ENCODE measurements at places on chromosomes 3 and 15.
A peak's percentile ranks its signal among the peaks of the same experiment; 100 is the strongest.

- DNase-seq = no peak
These were observed 161.7 kb downstream of the POLR2M start for GRCh38 chr15:57867970-57868798.

- DNase-seq = no peak
These were observed 3.9 kb downstream of the RIOX2 start for GRCh38 chr3:97968376-97968775.

DNA sequence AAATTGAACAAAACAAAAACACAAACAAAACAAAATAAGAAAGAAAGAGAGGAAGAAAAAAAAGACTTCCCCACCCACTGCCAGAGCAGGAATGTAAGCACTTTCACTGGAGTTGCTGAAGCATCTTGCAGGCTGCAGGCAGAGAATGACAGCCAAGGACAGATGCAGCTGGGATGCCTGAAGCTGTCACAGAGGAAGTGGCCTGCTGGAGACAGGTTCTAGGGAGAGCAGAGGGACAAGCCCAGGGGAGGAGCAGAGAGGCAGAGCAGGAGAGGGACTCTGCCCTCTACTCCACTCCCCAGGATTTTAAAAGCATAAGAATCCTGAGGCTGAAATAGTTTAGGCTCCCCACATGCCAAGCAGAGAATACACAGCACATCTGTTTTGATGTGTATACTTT, 326.2 kb downstream of the TUSC7 start:
- no peak for DNase-seq

DNA sequence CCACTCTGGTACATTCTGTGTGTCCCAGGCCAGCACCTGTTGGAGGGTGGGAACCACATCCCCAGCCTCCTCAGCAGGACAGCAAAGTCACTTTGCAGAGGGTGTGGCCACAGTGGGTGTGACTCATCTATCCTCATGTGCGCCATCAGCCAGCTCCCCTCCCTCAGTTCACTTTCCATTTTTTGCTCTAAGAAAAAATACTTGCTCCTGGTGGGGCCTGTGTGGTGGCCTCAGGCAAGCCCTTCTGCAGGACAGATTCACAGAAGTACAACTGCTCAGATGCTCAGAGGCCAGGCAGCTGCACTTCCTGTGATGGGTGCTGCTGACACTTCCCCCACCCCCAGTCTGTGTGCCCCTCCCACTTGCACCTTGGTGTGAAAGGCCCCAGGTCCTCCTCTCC, 78.3 kb upstream of the ALDH1L1 start:
- no peak for DNase-seq

DNA sequence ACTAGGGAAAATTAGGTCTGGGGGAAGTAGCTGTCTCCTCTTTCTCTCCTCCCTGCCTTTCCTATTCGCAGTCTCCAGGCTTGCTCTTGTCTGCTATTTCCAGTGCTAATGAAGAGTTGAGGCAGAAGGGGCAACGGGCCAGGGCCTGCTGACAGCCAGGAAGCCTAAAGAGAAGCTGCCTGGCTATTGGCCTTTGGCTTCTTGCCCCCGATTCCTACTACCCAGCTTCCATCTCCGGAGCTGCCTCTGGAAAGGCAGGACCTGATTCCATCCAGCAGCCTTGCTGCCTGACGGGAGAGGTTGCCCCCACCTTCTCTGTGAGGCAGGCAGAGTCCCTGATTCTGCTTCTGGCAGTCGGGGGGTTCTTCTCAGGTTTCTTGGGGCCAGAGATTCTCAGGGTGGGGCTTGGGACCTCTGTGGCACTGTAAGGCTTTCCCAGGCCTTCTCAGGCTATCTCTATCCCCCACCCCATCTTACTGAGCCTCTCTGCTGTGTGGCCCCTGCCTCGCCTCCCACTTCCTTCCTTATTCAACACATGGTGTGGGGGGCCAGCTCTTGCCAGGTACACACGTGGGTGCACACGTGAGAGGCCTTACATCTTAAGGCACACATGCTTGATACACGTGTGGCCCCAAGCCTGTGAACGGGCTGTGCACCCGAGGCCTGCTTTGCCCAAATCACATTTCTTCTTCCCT, 18.2 kb upstream of the JMJD7 start:
- DNase-seq = no peak

DNA sequence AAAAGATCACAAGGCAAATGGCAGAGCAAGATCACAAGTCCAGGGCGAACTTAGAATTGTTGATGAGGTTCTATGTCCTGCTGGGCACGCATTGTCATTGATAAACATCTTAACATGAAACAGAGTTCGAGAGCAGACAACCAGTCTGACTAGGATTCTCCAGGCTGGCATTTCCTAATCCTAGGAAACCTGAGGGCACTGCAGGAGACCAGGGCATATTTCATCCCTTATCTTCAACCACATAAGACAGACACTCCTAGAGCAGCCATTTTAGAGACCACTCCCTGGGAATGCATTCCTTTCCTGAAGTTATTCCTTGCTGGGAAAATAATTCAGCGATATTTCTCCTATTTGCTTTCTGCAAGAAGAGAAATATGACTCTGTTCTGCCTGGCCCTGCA, 1199.9 kb downstream of the SI start:
- DNase-seq = no peak

GRCh38 chr3:12782172-12782815, 14.2 kb upstream of the CAND2 start:
- DNase-seq = no peak

GRCh38 chr3:83625261-83625660, 1333.5 kb upstream of the CADM2 start:
- DNase-seq = no peak

- DNase-seq = no peak
These were observed 15.2 kb upstream of the TMEM212 start for GRCh38 chr3:171827836-171828458.

GRCh38 chr3:126551839-126552687, 6.7 kb downstream of the C3orf22 start:
- DNase-seq = no peak

DNA sequence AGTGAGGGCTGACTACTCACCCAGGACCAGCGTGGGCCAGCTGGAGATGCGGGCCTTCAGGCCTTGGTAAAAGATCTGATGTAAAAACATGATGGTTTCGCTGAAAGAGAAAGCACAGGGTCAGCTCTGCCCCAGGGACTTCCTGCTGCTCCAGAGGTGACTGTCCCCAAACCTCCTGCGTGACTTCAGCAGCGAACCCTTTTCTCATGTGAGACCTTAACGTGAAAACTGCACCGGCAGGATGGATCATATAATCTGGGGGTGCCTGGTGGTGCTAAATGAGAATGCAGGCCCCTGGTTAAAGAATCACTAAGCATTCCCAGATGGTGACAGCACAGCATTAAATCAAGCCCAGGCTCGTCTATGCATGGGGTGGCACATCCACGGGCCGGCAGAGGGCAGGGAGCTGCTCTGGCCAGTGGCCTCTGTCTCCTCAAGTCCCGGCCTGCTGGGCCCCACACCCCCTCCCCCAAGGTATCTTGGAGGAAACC, 55.4 kb downstream of the RASGRF1 start:
- no peak for DNase-seq

GRCh38 chr3:185677146-185677829, 91.2 kb downstream of the SENP2 start:
- DNase-seq = peak; percentile 9

- peak; percentile 84 for DNase-seq
These were observed 16.2 kb downstream of the RFT1 start for GRCh38 chr3:53114011-53114400.

All from CD4-positive, alpha-beta T cell treated with Interleukin-10 for 1 hour (primary cell).